ENCODE measurements at places on chromosomes 7 and 10.

GRCh38 chr7:131557652-131558385 is 1.4 kb upstream of the PODXL start:
- DNase-seq, result no peak

DNA sequence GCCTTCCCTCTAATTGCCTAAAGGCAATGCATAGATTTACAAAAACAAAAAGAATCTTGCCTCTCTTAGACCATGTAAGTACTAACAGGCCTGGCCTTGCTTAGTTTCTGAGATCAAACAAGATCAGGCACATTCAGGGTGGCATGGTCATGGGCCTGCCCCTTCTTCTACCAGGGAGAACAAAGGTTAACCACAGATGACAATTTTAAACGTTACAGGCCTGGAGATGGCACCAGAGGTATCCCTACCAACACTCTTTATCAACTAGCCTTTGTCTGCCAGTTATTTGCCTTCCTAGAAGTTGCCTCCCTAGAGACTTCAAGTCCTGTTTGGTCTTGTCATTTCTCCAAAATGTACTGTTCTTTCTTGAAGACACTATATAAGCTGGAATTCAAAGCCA is 252.6 kb downstream of the DOCK4 start:
- no peak for DNase-seq

DNA sequence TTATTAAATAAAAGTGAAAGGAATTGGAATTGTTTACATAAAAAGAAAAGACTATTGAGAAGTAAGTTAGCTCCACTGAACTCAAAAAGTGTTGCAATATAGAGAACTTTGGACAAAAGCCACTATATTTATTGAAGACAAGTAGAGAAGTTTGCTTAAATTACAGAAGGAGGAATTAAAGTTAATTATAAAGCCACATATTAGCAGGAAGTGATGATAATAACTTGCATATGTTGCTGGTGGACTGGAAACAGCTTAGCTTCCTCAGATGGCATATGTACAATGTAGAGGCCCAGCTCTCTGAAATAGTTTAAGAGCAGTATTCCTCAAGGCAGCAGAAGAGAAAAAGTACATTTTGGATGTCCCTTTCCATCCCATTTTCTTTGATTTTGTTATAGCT is 400.7 kb downstream of the GATA3 start:
- no peak for DNase-seq

DNA sequence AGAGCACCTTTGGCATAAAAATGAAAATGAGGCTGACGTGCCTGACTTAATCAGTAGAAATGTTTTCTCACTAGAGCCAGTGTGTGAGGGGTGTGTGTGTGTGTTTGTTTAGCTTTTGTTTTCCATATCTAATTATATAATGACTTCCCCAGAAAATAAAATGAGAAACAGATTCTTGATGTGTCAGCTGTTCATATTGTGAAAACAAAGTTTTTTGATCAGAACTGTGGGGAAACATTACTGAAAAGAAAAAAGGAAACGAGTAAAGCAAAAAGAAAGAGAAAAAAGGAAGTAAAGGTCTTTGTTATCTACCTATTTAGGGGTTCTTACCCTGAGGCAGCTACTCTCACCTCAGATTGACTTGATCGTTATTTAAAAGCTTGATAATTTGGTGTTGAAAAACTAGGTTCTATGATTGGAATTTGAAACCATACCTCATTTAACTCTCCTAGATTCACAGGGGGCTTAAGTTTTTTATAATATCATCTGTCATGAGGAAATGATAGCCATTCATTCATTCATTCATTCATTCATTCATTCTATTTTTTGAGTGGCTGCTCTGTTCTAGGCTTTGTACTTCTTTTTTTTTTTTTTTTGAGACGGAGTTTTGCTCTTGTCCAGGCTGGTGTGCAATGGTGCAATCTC is 58.0 kb downstream of the CREM start:
- DNase-seq, result no peak

- DNase-seq, result no peak
Measured at GRCh38 chr7:21071561-21072501, 285.1 kb upstream of the SP8 start.

- DNase-seq, result no peak
Measured at GRCh38 chr10:121687095-121687813, 89.0 kb upstream of the FGFR2 start.
